Activated CD4-positive, alpha-beta T cell treated with anti-CD3 and anti-CD28 coated beads, Interleukin-2, amount 50 U/mL, for 24 hours (primary cell): ENCODE measurements at places on chromosomes 12 and 14.

GRCh38 chr14:100325958-100326357 lies 2.8 kb downstream of the SLC25A47 start:
- no peak for DNase-seq

DNA sequence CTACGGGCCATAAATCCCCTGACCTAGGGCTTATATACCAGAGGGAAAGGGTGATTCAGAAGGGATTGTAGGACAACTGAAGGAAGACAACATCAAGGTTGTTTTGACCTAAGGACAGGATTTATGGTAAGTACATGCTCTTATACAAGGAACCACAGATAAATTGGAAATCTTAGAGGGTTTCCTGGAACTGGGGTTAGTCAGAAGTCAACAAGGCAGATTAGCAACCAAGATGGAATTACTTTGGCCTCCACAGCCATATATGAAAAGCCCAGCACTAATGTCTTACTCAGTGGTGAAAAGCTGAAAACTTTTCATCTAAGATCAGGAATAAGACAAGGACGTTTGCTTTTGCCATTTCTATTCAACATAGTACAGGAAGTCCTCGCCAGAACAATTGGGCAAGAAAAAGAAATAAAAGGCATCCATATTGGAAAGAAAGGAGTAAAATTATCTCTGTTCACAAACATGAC lies 5.4 kb downstream of the TMBIM4 start:
- DNase-seq: no peak

DNA sequence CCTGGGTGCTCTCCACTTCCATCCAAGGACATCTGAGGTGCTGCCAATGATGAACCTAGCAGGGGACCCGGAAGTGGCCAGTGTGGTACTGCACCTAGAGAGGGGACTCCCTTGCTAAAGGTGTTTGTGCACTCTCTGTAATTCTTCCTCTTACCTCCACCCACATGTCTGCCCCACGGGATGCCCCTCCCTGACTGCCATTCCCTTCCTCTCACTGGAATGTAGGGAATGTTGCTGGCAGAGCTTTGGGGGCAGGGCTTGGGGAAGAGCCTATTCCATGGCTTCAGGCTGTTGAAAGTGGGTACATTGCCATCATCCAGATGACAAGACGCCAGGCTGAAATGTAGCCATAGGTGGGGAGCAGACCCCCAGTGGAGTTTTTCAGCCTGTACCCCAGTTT lies 153.2 kb downstream of the SMOC1 start:
- DNase-seq: no peak

DNA sequence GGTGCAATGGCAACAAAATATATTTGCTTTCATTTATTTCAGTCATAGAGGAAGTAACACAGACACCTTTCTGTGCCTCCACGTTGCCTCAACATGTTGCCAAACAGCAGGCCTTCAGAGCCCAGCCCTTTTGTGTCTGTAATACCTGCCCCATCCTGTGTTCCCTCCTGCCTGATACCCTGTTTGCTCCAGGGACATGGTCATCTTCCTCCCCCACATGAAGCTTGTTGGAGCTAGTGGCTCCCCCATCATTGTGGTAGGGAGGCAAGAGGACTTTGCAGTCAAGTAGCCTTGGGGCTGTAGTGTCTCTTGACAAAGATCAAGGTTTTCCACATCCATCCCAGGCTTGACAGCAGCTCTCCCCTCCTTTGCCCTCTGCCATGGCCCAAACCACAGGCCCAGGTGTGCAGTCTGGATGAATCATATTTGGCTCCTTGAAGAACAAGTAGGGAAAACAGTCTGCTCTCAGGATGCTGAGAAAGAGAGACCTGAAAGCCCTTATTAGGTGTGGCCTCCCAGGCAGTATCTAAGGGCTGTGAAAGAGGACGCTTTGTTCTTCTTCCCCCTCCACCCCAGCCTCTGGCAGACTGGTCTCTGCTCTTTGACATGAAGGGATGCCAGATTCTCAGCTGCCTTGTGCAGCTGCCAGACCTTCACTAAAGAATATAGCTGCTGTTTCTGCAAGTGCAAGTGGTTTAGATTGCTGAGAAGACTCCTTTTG lies 329.0 kb downstream of the C12orf75 start:
- no peak for DNase-seq

DNA sequence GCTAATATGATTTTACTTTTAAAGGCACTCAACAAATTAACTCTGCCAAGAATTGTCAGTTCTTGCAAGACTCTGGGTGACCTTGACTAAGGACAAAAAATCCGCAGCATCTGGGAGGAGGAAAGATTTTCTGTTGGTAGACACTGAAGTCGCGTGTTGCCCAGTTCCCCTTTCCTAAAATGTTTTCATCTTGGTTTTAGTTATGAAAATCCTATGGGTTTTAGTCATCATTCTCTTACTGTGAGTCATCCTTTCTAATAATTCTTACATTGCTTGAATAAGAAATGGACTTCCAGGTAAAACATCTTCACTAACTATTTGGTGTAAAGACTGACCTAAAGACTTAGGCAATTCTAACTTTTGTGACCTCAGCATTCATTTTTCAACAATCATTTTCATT lies 9.1 kb downstream of the GSG1 start:
- DNase-seq: no peak

GRCh38 chr12:121131941-121132341 lies 735 bp upstream of the P2RX7 start:
- DNase-seq: no peak

- no peak for DNase-seq
Measured at GRCh38 chr14:33951183-33951840, 438 bp upstream of the EGLN3 start.
